ENCODE measurements at places on chromosomes 5 and 9.

- no peak for DNase-seq
Measured at GRCh38 chr9:70438341-70438928, 24.0 kb upstream of the KLF9 start.

GRCh38 chr5:2160811-2161210 lies 278.1 kb upstream of the IRX4 start:
- DNase-seq = no peak

DNA sequence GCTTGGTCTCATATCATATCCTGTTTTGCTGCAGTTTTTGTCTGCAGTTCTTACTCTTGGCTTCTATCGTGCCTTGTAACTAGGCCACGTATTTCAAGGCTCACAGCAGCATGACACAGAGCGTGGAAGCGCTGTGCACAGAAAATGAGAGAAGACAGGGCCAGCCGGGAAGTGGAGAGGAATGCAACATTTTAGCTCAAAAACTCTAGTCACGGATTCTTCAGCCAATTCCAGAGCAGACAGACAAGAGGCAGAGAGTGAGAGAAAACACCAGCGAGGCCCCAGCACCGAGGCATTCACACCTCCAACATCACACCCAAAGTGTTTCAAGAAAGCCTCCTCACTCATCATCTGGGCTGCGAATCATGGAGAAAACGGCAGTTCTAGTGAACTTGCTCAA lies 160.8 kb downstream of the DNAH5 start:
- DNase-seq = no peak

DNA sequence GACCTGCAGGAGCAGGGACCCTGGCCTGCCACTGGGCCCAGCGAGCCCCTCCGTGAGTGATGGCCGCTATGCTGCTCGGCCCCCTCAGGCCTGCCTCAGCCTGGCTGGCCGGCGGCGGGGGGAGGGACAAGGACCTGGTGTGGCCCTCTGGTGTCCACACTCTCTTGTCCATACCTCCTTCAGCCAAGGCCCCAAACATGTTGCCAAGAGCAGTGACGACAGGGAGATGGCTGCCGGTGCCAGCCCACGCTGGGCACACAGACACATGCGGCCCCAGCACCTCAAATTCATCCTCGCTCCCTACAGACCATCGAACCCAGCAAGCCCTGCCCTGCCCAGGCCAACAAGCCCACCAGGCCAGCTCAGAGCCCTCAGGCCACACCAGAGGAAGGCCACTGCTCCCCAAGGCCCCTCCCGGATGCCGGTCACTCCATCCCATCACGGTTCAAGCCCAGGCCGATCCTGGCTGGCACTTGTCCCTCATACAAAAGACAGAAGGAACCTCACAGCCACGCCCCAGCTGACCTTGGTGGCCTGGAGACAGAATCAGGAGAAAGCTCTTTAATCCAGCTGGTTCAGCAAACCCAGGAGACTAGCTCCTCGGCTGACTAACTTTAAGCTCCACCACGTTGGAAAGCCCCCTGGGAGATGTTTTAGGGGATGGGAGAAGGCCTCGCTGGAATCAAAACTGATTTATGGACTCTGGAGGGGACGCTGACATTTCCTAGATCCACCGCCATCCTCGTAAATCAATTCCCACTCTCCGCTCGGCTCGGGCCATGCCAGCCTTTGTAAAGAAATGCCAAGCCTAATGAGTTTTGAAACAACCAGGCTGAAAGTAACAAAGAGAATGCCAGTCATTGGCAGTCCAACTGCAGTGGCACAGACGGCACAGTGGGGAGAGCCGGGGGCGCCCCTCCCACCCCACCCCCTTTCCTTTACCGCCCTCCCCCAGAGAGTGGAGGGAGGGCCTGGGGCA lies 84.9 kb downstream of the VAV2 start:
- no peak for DNase-seq

DNA sequence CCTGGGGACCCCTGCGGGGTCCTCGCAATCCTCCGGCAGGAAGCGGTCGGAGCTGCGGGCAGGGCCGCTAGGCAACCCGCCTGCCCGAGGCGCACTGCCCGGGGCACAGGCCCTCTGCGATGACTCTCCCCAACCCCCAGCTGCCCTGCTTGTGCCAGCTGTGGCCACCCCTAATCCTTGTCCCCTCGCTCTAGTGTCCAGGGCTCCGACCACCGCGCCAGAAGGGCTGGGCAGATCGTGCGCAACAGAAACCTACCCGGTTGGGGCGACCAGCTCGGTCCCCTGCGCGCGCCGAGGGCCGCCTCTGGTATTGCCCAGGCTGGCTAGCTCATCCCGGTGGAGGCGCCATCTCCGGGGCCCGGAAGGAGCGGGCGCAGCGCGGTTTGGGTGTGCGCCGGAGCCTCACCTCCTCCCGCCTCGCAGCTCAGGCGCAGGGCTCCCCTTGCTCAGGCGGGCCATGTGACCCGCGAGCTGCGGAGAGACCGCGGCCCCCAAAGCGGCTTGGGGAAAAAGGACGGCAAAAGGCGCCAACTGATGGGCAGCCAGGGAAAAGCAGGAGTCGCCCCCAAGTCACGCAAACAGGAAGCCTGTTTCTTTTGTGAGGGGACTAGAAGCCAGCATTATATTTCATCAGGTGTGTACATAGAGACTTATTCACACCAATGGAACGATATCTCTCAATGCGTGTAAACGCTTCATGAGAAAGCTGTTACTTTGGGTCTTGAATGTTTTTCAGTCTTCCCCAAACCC lies 46.8 kb upstream of the RNF20 start:
- peak; percentile 55 for DNase-seq

- DNase-seq = no peak
Measured at GRCh38 chr9:87010626-87011025, 63.3 kb upstream of the GAS1 start.

GRCh38 chr9:17669206-17669605 lies 90.3 kb downstream of the SH3GL2 start:
- DNase-seq = no peak

GRCh38 chr9:70444904-70445303 lies 30.4 kb upstream of the KLF9 start:
- no peak for DNase-seq

GRCh38 chr5:36772276-36773140 lies 104.1 kb upstream of the NIPBL start:
- DNase-seq = no peak

- DNase-seq = no peak
Measured at GRCh38 chr5:102545175-102545574, 46.4 kb upstream of the SLCO6A1 start.

DNA sequence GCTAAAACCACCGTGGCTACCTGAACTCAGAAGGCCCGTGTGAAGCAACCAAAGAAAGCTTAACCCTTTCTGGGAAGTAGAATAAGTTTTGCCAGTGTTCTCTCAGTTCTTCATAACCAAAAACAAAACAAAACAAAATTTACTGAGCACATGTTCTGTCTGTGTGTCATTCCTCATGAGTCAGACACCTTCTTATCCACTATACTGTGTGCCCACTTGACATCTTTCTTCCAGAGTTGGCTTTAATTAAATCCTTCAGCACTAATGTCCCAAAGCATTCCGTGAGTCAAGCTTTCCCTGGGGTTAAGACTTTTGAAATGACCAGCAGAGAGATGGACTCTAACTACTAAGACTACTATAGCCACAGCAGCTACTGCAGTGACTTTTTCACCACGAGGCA lies 61.3 kb downstream of the GLIS3 start:
- no peak for DNase-seq

DNA sequence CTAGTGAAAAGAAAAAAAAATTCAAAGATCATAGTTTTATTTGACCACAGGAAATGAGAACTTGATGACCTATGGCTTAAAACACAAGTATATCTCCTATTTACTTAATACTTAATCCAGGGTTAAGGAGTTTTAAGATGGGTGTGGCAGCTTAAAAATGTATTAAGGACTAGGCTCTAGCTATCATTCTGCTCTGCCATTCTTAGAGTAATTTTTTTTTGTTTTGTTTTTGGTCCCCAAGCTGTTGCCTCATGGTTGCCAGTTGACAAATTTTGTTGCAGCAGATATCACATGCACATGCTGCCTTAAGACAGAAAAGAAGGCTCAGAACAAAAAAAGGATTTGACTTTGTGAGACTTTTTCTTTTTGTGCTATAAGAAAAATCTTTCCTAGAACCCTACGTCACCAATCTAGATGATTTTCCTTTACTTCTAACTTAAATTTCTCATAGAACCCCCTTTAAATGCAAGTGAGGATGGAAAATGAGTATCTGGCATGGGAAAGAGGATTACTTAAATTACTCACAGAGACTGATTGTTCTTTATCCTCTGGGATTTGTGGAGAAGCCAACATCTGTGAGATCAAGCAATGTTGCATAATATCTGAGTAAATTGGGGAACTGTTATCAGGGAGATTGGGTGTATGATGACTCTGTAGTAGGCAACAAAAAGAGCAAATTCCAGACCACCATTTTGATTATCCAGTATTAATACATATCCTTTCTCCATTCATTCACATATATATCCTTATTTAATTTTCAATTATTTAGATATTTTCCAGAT lies 364.7 kb upstream of the CD180 start:
- no peak for DNase-seq

GRCh38 chr9:94922691-94923107 lies 196.2 kb downstream of the AOPEP start:
- DNase-seq = peak; percentile 9

DNA sequence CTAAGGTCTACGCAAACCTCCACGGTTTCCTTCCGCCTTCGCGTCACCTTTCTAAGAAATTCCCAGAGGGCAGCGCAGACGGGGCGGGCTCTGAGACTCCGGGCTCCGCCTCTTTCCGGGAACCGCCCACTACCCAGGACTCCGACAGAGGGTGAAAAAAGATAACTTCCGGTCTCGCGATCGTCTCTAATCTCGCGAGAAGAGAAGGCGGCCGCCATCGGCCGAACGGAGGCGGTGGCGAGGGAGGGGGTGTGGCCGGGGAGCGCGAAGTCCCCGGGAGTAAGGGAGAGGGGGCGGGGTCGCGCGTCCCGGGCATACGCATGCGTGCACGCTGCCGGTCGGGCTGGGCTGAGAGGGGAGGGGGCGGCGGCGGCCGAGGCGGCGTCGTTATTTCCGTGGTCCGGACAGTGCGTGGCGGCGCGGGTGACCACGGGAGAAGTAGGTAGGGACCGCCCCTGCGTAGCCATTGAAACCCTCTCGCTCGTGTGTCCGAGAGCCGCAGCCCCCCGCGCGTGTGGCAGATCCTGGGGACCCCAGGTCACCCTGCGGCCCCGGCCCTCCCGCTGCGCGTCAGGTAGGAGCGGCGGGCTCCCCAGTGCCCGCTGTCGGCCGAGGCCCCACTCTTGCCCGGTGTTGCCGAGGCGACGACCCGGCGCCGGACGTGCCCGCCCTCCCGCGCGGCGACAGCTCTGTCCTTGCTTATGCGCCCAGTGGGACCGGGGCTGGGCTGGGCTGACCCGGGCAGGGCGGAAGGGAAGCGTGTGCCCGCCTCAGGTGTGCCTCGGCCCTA lies at the start of gene NAA35:
NAA35 (plus strand) TSS at position 315 of the 790 bp plus-strand sequence. CDS start 1,014 bp downstream, outside the sequence.
- peak; percentile 91 for DNase-seq

DNA sequence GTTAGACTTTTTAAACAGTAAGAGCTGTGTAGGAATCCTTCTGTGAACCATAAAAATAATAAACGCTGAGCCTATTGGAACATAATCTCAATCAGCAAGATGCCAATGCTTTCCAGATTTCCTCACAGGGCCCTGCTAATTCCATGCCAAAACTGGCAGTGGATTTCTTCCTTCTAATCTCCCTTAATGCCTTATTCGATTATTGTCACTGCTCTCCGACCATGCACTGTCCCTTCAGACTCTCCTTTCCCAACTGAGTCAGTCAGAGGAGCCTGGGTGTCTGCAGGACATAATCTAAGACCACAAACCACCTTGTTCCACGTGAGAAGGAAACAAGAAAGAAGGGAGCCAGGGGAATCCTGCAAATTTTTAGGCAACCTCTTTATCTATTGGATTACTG lies at the start of gene GABRA6:
GABRA6 (plus strand) TSS at position 261 of the 400 bp plus-strand sequence. CDS start 269 bp downstream, outside the sequence.
- no peak for DNase-seq

- DNase-seq = no peak
Measured at GRCh38 chr5:154575546-154576428, 97.8 kb upstream of the HAND1 start.

- DNase-seq = no peak
Measured at GRCh38 chr5:112772124-112772523, 34.4 kb downstream of the APC start.

- DNase-seq = peak; percentile 34
Measured at GRCh38 chr5:35436400-35437057, 181.1 kb upstream of the SPEF2 start.

DNA sequence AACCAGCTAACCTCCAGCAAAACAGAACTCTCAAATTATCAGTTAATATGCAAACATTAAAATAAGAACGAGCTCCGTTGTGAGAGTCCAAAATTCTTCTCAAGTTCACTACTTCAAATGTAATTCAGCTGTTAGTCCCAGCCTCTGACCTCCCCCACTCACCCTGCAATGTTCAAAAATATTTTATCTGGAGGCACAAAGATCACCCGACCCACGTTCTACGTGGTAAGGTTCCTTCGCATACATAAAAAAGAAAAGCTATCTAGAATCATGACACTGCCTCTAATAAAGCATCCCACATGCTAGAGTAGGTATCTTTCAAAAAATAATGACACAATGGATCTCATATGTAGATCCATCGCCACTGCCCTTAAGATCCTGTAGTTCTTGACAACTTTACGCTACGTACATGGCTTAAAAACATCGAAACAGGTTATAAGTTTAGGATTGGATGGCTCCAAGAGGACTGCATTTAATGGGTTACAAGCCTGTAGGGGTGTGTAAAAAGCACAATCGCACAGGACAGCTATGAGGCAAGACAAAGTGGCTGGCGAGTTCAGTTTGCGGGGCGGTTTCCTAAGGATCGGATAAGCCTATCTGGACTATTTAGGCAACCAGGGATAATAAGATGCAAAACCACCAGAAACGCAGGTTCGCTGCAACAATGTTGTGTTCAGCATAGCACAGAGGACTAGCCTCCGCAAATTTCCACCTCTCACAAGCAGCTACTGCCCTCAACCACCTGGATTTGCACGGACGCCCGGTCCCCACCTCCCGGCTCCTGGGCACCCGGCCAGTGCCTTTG lies 969 bp downstream of the CLK4 start:
- peak; percentile 50 for DNase-seq

DNA sequence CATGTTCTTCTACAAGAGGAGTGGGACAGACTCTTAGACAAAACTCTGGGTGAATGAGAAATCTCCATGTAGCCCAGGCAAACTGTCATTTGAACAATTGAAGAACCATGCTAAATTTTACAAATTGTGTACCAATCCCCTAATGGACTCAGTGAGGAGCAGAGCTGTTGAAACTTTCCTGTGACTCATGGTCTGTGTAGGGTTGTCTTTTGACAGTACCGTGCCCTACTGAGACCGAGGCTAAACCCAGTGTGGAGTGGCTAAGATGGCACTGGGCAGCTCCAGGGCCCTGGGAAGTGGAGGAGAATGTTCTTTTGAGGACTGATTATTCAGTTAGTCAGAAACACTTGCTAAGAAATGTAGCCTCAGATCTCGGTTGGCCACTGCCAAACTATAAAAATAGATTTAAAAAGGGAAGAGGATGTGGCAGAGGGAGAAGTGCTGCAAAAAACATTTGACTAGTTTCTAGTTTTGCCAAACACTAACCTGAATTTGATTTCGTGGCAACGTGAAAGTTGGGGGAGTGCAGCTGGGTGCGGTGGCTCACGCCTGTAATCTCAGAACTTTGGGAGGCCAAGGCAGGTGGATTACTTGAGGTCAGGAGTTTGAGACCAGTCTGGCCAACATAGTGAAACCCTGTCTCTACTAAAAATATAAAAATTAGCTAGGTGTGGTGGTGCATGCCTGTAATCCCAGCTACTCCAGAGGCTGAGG lies 24.7 kb downstream of the POU4F3 start:
- no peak for DNase-seq
